ENCODE measurements at places on chromosomes 5 and 9.
A peak's percentile ranks its signal among the peaks of the same experiment; 100 is the strongest.

DNA sequence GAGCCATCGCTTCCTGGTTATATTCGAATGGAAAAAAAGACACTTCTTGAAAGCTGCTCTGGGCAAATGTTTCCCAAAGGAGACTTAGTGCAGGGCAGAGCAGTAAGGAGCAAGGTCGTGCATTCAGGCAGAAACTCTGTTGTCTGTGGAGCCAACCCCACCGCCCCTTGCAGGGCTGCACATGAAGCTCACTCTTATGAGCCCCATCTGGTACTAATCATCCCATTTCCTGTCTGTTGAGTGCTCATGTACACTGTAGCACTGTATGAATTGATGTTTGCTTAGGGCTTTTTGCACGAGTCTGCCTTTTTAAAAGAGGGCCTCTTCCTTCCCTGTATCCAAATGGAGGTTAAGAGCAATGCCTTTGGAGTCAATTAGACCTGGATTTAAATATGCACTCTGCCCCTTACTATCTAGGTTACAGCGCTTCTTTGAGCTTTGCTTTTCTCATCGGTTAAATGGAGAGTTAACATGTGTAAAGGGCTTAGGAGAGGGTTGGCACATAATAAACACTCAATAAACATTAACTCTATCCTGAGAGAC is 25.4 kb downstream of the HMHB1 start:
- no peak for DNase-seq

GRCh38 chr9:134922932-134923240 is 5.2 kb upstream of the FCN1 start:
- DNase-seq = no peak

DNA sequence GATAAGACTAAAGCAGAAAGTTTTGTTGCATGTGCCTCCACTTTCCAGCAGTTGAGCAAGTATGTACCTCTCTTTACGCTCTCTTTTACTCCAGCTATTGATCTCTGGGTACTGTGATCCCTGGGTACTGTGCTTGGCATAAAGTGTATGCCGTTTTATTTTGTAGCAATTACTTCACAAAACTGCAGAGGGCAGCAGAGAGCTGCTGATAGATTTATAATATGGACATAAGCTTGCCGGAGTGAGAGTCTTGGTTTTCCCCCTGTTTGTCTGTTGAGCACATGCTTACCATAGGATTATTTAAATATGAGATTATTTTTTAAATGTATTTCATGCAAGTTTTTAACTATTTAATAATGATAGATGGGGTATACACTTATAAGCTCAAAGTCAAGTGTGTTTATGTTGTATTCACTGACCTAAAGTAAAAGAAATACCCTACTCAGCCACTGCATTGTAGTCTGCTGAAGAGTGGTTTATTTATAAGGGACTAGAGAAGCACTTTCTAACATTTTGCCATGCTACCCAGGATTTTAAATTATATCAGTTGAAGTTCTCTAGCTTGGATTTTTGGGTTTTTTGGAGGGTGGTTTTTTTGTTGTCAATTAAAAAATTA is 13.0 kb downstream of the TTC1 start:
- DNase-seq = peak; percentile 73

- DNase-seq = peak; percentile 22
These were observed 1.3 kb upstream of the ST8SIA4 start for GRCh38 chr5:100904259-100904861.

- no peak for DNase-seq
These were observed 54.4 kb downstream of the DOCK2 start for GRCh38 chr5:169691471-169691870.

DNA sequence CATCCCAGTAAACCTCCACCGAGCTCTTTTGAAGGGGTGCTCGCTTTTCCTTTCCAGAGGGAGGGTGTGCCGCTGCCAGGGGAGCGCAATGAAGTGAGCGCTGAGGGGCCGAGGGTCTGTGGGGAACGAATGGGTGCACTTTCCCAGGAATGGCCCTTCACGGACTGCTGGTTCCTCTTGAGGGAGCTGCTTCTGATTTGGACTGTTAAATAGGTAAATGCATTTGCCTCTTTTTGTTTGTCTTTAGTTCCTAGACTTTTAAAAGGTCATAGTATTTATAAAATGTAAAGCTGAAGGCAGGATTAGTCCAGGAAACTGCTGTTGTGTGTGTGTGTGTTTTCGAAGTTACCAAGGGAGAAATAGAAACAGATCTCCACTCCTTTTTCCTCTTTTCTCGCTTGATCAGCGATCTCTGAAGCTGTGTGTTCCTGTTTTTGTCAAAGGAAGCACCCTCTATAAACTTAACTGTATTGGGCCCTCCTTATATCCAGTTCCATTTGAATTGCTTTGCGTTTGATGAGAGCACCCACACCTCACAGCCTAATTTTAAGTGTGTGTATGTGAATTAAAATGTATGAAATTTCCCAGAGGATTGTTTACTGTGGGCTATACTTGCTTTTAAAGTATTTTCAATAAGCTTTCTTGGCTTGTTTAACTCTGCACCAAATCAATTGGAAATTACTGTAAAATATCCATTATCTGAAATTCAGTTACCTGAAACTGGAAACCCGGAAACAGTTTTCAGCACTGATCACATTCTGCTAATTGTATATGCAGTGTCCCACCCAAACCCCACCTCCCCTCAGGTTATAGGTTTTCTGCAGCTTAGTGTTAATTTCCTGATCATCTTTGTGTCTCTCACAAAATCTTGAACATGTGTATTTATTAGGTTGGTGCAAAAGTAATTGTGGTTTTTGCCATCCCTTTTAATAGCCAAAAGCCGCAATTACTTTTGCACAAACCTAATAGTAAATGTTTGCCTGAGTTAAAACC is 966 bp downstream of the SNX2 start:
- peak; percentile 30 for DNase-seq

GRCh38 chr5:2272755-2273154 is 390.0 kb upstream of the IRX4 start:
- no peak for DNase-seq

GRCh38 chr9:113631871-113632665 is 168.5 kb downstream of the RGS3 start:
- DNase-seq = no peak

DNA sequence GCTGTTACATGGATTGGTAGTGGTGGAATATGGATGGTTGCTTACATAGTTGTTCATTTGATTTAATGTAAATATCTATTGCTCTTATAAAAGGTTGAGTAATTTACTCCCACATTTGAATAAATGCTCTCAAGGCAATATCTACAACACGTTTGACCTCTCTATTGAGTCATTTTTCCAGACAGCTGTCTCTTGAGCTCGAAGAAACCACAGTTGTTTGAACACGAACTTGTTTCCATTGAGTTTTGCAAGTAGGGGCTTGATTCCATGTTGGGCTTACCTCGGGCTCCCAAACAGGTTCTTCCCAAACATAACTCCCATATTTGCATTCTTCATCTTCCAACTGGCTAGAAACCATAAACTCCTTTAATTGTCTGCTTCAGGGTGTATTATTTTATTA is 115.0 kb upstream of the HMHB1 start:
- no peak for DNase-seq

- DNase-seq = no peak
These were observed 145.6 kb downstream of the LURAP1L start for GRCh38 chr9:12920437-12920836.

GRCh38 chr9:97845130-97845529 is 7.9 kb upstream of the FOXE1 start:
- DNase-seq = no peak

GRCh38 chr5:38257308-38258041 is 884 bp upstream of the EGFLAM start:
- peak; percentile 12 for DNase-seq

GRCh38 chr5:2780421-2781171 is 29.1 kb upstream of the IRX2 start:
- DNase-seq = no peak
